MG63 (cell line): ENCODE measurements at places on chromosomes 6 and 20.

DNA sequence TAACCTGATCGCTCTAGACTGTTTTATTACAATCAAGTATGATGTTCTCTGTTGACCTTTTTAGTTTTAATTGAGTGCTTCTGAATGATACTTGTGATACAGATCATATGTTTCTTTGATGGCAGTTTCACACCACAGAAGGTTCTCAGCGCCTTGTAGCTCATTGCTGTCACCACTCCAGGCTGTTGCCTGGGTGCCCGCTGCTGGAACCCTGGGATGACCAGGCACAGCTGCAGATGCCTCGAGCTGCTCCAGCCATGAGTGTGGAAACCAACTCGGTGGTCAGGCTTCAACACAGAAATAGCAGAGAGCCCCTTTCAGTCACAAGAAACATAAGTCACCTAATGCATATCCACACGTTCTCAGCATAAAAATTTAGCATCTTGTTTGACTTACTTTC is 112.7 kb downstream of the RPP40 start:
- DNase-seq: no peak

GRCh38 chr6:158642097-158642601 is 2.4 kb downstream of the DYNLT1 start:
- peak; percentile 96 for DNase-seq

DNA sequence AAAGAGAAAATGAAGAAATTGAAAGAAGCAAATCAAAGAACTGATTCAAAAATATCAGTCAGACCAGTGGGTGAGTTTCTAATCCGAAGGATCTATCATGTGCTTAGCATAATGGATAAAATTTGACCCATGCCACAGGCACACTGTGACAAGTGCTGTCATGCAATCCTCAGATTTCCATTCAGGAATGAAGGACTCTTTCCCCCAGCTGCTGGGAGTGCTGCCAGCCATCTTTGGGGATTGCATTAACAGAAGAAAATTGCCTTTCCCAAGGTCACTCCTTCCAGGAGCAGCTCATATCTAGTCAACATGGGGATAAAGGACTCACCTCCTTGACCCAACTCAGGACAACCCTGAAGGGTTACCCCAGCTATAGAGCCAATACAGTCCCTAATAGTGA is 316.7 kb upstream of the TBX18 start:
- DNase-seq: no peak

GRCh38 chr6:46407246-46407645 is 84.0 kb downstream of the RCAN2 start:
- no peak for DNase-seq

- no peak for DNase-seq
These were observed 140.3 kb downstream of the BCAS1 start for GRCh38 chr20:53929974-53930650.

DNA sequence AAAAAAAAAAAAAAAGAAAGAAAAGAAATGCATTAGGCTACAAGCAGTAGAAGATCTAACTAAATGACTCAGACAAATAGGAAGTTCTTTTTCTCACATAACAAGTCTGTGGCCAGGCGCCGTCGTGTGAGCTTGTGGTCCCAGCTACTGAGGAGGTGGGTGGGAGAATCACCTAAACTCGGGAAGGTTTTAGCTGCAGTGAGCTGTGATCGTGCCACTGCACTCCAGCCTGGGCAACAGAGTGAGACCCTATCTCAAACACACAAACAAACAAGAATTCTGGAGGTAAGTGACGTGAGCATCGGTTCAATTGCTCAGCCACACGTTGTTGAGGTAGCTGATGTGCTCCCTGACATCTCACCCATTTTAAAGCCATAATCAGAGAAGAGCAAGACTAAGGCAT is 37.9 kb upstream of the SLC23A2 start:
- no peak for DNase-seq

DNA sequence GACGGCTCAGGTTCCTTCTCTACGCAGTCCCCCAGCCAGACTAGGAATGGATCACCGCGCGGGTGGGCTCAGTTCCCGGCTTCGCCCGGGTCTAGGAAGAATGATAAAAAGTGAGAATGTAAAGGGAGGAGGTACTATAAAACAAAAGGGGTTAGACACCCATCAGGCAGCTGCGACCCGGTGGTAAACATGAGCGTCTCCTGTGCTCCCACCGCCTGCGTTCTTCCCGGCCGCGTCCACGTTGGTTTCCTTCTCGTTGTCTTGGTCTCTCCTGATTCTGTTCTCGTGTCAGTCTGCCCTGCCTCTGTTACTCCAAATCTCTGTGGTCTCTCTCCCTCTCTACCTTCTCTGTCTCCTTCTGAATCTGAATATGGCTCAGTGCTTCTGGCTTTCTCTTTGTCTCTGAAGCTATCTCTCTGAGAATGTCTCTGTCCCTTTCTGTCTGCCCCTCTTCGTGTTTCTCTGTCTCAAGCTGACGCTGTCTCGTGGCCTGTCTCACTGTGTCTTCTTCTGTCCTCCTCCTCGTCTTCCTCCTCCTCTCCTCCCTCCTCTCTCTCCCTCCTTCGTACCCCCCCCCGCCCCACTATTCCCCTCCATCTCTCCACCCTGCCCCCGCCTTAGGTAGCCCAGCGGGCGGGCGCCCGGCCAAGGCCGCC is 41.6 kb upstream of the FOXP4 start:
- no peak for DNase-seq

- no peak for DNase-seq
These were observed 8.1 kb downstream of the ZNF311 start for GRCh38 chr6:28996844-28997510.

GRCh38 chr20:34264141-34264540 is 22.9 kb downstream of the ASIP start:
- DNase-seq: no peak

DNA sequence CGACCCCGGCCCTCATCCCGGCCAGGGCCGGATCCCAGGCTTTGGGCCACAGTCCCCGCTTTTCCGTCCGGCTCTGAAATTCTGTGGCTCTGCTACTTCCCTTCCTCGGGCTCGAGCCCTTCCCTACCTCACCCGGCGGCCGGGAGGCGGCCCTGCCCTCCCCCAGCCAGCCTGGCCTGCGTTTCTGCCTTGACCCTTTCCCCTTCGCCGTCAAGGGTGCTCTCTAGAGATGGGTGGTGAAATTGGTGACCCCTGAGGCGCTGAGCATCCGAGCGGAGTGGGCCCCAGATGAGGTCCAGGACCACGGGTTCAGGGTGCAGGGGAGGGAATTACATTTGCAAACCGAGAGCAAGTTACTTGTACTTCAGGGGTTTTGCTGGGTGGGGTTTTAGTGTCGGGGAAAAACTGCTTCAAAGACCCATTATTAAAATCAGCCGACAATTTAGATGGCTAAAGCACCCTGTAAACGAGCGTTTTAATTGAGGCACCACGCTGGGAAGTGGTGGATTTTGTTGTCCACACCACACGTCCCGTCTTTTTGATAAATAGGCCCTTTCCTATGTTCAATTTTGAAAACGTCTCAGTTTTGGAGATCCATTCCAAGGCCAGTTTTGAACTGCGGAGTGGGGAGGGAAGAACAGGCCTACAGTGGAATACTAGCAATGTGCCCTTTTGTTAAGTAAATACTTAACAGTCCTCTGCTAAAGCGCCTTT is 9.9 kb downstream of the TFAP2A start:
- DNase-seq: peak; percentile 59

GRCh38 chr6:69865126-69865525 is 1.2 kb upstream of the COL19A1 start:
- DNase-seq: peak; percentile 35

GRCh38 chr6:117280922-117281321 is 15.6 kb downstream of the VGLL2 start:
- DNase-seq: peak; percentile 24

GRCh38 chr20:57483287-57484050 is 41.5 kb downstream of the CTCFL start:
- no peak for DNase-seq

DNA sequence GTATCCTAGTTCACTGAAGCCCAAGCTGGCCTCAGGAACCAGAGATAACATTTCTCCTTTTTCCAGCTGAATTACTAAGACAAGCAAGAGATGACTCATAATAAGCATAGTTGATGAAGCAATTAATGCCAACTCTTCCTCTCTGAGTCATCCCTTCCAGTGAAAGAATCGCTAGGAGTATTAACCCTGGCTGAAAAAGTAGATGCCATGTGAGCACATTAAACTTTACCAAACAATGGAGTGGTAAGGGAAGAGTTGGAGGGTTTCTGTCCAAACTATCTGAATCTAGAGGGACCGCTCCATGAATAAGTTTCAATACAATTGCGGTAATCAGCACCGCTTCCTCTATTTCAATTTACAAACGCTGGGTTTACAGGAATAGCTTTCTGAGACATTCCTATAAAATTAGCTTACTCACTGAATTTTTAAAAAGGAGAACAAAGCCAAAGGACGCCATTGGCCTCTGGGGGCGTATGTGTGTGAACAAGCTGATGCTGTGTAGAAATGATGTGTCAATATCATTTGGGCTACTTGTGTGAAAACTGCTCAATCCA is 48.3 kb downstream of the ATXN1 start:
- peak; percentile 66 for DNase-seq

GRCh38 chr6:69988458-69989126 is 122.2 kb downstream of the COL19A1 start:
- no peak for DNase-seq

DNA sequence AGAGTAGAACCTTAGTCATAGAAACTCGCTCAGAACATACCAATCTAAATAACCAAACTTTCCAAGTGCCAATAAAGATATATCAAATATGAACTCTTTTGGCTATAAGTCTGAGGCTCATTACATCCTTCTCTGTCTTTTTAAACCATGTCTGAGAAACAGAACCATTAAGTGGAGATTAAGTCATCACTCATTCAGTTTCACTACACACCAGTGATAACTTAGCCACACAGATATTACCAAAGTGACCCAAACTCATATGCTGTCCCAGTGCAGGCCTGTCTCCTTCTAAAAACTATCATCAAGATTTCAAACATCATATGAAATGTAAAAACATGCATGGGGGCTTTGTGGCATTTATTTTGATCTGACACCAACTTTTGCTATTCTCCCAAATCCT is 12.0 kb downstream of the GCLC start:
- no peak for DNase-seq

GRCh38 chr20:48901326-48901725 is 20.2 kb upstream of the ARFGEF2 start:
- no peak for DNase-seq

DNA sequence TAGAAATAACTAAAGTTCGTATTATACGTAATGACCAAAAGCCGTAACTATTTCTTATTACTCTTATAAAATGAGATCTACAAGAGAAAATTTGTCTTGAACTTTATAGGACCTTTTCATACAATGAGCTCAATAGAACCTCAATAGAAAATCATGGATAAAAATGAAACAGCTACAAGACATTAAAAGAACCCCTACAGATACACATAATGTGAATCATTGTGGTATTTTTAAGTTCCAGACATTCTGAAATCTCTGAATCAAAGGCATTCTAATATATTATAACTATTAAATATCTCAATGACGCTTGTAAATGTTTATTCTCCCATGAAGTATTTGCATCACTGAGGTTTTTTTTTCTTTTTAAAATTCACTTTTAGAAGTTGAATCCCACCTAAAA is 22.2 kb upstream of the POU3F2 start:
- no peak for DNase-seq

DNA sequence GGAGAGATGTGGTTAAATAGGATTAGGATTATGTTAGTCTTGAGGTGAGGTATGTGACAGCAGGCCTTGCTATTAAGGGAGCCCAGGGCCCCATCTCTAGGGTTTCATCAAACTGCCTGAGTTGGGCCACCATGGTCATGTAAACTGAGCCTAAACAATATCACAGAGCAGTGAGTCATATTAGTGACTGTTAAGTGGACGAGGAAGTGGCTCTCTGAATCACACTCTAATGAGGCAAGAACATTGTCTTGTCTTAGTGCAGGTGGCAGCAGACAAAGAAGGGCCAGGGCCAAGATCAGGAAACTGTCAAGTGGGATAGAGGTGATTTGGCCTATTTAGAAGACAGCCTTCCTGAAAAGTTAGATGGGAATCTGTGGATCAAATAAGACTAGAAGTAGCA is 23.1 kb downstream of the ENPP3 start:
- no peak for DNase-seq

DNA sequence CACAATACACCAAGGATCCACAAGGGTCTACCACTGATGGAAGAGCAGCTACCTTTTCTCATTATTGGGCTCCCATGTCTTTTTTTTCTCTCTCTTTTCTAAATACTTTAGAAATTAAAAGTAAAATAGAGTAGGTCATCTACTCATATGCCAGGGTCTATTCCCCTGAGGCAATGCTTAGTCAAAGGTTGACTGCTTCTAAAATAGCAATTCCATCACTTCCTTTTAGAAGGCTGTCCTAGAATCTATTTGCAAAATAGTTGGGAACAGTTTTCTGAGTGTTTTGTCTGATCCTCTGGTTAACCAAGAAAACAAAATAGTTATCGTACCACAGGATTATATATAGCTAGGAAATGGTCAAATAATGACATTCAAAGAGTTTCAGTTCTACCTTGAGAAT is 174.1 kb downstream of the COL21A1 start:
- DNase-seq: no peak

DNA sequence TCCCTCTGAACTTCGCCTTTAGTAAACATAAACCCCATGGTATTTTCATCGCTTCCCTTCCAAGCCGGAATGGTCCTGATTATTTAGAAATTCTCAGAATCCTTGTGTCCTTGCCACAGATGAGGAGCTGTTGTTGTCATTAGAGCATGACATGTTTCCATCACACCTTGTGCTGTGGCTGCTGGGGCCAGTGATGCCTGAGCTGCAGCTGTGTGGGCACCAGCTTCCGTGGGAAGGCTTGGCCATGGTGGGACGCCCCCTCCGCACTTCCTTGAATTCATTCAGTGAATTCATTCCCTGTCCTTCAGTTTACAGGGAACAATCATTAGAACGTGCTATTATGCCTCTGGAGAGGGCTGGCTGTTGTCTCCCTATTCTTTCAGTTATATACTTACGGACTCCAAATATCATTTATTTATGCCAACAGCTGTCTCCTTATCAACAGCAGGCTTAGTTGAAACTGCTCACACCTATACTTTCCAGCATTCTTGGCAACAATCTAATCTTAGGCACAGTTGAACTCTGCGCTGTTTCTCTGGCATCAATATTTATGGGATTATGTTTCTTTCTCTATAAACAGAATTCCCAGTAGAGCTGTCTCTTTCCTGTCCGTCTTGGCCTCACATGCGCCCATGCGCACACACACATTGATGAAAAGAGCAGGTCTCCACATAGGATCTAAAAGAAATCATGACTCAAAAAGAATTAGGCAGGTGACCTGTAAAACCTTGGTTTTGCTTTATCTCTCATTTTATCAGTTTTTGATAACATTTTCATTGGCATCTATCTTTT is 9.0 kb downstream of the ADGRF1 start:
- DNase-seq: no peak
